Fibroblast of villous mesenchyme (primary cell): ENCODE measurements at places on chromosomes 16 and 17. TPM values are rescaled to one million over a fixed set of nuclear protein-coding genes. Genes with fewer than 3 reads are reported as not detected.

DNA sequence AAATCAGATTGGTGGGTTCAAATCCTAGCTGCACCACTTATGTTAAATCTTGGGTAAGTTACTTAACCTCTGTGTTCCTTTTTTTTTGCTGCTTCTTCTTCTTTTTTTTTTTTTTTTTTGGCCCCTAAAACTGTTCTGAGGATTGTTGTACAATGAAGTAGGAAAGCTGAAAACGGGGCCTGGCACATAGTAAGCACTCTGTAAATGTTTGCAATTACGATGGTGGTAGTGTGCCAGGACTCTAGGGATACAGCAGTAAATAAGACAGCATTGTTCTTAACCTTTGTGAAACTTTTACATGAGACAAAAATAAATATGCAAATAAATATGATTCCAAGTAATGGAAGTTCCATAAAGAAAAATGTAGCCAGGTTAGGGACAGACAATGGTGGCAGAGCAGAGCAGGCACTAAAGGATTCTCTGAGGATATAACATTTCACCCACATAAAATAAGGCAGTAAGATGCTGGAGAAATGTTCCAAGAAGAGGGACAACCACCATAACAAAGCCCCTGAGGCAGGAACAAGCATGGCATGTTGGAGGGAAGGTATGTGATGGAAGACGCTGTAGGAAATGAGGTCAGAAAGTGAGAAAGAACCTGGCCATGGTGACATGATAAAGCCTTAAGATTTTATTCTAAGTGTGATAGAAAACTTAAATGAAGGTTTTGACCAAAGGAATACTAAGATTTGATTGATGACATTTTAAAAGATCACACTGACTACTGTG lies 127.3 kb downstream of the NLK start:
- no peak for DNase-seq

DNA sequence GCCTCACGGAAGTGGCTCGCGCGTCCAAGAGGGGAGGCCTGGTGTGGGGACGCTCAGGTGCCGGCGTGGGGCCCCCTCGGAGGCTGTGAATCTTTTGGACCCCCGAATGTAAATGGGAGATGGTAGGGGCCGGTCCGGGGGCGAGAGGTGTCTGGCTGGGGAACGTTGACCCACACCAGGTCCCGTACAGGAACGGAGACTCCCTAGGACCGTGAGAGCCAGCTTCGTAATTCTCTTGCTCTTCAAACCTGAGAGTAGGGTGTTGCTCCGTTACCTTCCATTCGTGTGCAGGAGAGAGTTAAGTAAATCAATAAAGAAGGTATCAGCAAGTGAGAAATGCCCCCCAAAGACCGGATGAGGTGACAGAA lies 481 bp downstream of the LYRM1 start:
- DNase-seq = peak; percentile 28

DNA sequence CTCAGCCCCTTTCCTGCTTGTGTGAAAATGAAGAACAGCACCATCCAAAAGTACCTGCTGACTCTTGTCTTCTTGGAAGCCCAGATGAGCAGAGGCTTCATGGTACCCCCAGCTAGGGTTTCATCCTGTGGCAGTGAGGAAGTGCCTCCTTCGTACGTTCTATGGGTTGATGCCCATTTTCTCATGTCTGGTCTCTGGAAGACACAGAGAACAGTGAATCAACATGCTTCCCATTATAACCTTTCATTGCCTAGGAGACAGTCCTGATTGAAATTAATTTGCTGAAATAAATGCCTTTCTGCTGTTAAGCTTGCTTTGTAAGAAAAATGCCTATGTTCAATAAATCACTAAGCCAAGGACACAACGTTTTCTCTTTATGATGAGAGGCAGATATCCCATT lies 36.5 kb downstream of the RCVRN start:
- DNase-seq = no peak

- DNase-seq = no peak
Measured at GRCh38 chr16:11601425-11601824, 14.7 kb upstream of the LITAF start.

- no peak for DNase-seq
Measured at GRCh38 chr17:65850486-65850885, 289.0 kb upstream of the AXIN2 start.

DNA sequence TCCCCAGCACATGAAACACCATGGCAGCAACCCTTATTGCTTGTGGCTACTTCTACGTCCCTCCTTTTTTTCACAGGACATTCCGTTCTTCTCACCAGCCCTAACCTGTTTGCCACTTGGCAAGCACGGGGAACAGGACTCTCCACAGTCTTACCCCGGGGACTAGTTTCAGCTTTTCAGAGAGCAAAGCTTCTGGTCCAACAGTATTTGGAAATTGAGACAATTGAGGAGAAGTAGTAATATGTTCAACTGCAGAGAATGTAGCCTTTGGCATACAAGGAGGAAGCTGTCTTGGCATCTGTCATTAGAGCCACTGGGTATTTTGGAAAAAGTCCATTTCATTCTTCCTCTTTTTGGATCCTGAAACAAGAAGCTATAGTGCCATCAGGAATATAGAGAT lies 65.7 kb downstream of the MAP2K6 start:
- DNase-seq = no peak

The LDHD gene
- total RNA-seq = 0.64 and 0.86 TPM in 2 replicates

DNA sequence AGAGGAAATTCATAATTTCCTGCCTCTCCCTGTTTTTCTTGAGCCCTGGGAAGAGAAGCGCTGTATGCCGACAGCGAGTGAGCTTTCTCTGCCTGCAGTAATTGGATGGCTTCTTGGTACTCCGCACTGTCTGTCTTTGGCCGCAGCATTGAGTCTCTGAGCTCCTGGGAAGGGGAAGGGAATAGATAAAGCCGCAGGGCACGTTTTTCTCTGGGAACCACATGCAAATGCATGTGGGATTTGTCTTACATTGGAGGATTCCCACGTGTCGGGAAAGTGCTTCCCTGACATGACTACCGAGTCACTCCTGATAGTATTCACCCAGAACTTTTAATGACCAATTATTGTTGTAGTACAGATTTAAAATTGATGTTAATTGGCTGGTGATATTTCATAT lies 385.9 kb downstream of the CPPED1 start:
- no peak for DNase-seq

GRCh38 chr16:51416926-51417325 lies 265.9 kb upstream of the SALL1 start:
- DNase-seq = no peak

DNA sequence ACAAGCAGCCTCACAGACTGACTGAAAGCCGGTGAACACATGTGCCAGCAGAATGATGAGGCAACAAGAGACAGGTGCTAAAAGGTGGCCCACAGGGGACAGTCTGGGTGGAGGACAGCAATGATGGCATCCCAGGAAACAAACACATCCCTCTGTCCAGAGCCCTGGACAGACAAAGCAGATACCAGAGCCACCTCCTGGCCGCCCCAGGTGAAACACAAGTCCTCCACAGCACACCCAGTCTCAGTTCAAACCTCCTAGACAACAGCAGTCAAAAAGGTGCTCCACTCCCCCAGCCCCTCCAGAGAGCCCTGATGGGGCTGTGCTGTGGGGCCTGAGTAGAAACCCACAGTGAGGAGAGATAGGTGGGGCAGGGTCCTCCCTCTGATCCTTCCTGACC lies 20.3 kb upstream of the CDH5 start:
- DNase-seq = no peak

The C1QBP gene
- total RNA-seq = 179 and 233 TPM in 2 replicates

The DNAH3 gene
- under 0.01 TPM in 2 replicates for total RNA-seq

The SSTR5 gene
- total RNA-seq = not detected in 2 replicates

- DNase-seq = peak; percentile 37
Measured at GRCh38 chr16:1712791-1713261, 6.8 kb downstream of the MAPK8IP3 start.

- DNase-seq = no peak
Measured at GRCh38 chr16:47016700-47017133, 43.2 kb upstream of the DNAJA2 start.

DNA sequence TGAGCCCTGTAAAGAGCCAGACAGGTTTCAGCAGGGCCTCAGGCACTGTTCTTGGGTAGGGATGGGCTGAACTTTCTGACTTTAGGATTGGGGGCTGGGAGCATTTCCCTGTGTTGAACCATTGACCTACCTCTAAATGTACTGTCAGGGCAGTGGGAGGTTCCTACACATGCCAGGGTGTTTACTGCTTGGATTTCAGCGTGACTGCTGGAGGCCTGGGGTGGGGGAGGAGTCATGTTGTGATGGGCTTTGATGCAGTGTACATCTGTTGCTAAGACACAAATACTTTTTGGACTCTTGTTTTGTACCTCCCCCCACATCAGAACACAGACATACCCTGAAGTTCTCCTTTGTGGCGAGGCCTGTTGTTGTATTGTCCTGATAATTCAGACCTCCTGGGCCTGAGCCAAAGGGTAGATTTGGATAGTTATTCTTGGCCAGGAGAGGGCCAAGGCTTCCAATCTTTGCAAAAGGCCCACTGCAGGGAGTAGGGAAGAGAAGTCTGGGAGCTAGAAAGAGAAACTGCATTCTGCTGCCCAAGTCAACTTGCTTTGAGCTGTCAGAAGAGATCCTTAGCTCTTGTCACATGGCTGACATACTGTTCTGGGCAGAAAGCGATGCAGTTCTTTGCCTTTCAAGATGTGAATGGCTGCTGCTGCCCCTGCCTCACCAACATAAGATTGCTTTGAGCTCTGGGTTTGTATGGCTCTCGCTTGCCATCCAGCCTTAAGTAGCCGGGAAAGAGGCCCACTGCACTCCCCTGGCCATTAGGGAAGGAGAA lies 3.7 kb downstream of the NFE2L1 start:
- DNase-seq = peak; percentile 92

DNA sequence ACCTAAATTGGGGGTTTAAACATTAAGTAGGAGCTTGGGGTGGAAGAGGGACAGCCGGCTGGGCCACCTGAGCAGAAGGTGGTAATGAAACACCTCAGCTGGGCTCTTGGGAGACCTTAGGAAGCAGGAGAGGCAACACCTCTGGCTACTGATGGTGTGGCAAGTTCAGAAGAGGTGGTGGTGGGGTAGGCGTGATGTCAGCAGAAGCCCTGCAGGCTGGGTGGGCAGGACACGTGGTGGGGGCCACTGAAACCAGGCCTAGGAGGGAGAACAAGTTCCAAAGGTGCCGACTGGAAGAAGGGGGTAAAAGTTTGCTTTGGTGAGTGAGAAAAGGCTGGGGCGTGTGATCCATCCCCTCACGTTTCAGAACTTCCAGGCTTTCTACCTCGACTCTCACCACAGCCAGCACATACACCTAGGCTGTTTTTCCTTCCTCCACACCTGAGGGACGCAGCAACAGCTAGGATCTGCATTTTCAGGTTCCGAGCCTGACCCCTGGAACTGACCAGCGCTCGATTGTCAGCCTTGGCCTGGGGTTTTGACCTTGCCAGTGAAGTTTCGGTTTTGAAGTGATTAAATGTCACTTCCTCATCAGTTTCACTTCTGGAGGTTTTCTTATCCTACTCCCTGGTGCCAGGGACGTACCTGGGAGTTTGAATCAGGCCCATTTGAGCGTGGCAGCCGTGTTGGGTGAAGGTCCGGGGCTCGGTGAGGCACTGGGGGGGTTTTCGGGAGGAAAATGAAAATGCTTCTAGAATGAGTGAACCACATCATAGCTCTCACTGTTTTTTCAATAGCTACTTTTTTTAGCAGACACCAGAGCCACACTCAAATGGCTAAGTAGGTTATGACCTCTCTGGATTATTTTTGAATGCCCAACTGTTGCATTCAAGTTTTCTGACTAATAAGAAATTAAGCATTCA lies 10.0 kb downstream of the SNN start:
- DNase-seq = no peak

DNA sequence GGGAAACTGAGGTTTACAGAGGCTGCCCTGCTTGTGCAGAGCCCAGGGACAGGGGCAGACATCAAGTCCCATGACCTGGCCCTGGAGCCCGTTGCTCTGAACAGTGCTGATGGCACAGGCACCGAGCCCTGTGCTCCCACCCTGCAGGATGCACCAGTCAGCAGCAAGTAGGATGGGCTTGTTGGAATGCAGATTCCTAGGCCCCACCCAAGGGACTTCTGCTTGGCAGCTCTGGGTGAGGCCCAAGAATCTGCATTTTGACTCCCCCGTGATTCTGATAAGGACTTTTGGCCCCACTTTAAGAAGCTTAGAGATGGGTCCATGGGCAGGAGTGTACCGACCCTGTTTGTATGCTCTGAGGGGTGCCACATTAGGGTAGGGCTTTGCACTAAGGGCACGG lies 23.3 kb downstream of the LASP1 start:
- no peak for DNase-seq

- no peak for DNase-seq
Measured at GRCh38 chr17:40295488-40296436, 8.1 kb downstream of the CDC6 start.

DNA sequence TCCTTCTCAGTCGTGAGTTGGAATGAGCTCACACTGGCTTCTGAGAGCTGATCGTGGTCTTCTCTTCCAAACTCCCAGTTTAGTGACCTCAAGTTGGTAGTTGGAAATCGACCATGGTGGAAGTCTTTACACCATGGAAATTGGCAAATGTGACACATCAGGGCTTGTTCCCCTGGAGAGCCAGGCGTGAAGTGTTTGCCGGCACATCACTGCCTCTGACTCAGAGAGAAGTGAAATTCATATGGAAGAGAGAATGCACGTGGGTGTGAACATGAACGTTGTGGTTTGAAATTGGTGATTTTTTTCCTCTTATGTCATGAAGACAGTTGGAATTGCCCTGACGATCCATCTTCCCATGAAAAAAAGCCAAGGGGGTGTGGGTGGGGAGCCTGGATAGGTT lies 47.4 kb downstream of the AXIN2 start:
- DNase-seq = no peak

GRCh38 chr17:79441356-79442160 lies 169.3 kb downstream of the RBFOX3 start:
- no peak for DNase-seq

DNA sequence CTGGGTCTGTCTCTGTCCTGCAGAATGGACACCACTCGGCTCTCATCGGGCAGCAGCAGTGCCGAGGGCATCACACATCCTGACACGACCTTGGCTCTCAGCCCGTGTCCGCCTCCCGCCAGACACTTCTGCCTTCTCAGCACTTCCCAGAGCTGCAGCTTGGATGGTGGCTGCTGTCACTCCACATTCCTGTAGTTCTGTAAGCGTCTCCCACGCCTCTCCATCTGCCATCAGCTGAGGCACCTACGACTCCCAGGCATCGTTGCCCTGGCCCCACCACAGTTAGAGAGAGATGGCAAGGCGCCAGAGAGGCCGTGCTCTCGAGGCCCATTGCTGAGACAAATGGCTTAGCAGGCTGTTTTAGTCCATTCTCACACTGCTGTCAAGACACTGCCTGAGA lies 195.9 kb upstream of the CHMP6 start:
- peak; percentile 22 for DNase-seq
